ENCODE measurements at places on chromosomes 6 and 20.

GRCh38 chr6:51382847-51383246, 564.2 kb downstream of the TFAP2B start:
- no peak for DNase-seq

- DNase-seq, result no peak
Observed at GRCh38 chr6:11586117-11586516, 48.6 kb downstream of the TMEM170B start.

DNA sequence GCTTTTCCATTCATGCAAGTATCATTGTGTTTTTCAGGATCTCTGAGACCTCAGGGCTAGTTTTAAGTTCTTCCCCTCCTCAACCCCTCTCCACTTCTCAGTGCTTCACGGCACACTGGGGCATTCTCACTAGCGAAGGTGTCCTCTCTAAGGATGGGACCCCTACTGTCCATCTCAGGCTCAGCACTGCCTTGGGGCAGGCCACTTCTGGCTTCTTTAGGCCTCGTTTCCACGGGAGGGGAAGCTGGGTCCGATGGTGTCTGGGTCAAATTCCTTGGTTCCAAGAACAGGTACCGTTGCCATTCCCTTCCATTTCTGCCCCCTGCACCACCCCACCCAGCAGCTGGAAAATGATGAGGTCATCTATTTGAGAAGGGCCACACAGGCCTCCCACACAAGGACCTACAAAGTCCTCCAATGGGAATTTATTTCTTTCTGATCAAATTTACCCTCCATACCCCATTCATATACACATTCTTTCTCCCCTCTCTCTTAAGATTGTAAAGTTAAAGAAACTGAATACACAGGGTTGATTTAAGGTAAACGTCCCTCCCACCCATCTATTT, 17.2 kb downstream of the GNAS start:
- no peak for DNase-seq

DNA sequence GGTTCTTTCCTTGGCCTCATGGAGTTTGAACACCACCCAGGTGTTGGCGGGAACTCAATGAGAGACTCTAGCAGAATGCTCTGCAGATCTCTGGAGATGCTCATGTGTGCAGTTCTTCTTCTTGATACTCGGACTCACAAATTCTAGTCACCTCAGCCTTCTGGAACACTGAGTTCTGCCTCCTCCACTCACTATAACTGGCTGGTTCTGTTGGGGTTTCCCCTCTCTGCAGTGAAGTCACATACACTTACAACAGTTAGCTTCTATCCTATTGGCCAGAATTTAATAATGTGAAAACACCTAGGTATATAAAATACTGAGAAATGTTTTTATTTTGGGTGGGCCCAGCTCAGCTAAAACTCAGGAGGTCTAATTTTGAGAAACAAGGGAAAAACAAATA, 109.6 kb upstream of the HIVEP1 start:
- no peak for DNase-seq

DNA sequence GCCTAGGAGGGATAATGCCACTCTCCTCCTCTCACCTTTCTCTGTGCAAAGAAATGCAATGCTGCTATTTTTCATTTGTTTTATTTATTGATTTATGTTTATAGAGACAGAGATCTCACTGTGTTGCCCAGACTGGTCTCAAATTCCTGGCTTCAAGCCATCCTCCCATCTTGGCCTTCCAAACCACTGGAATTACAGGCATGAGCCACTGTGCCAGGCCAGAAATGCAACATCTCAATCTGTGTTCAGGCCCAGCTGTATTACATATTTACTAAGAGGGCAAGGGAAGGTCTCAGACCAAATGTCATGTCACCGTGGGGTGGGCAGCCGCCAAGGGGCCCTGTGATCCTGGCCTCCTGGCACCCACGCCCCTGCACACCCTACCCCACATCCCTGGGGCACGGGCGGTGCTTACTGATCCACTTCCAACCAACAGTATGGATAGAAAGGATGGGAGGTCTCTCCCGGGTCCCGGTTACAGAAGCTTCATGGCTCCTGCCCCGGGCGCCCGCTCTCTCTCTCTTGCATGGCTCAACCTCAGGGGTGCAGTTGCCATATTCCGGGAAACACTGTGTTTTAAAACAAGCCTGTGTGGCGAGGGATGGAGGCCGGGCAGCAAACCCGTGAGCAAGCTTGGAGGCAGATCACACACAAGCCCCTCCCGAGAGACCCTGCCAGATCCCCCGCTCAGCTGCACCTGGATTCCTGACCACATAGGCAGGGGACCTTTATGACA, 111.8 kb downstream of the AGPAT4 start:
- DNase-seq, result no peak

All from stimulated activated CD4-positive, alpha-beta T cell treated with anti-CD3 and anti-CD28 coated beads, Interleukin-12 subunit alpha, Interleukin-12 subunit beta, amount 100 ng/mL, for 48 hours (primary cell).